ENCODE measurements at places on chromosomes 12 and 14.

DNA sequence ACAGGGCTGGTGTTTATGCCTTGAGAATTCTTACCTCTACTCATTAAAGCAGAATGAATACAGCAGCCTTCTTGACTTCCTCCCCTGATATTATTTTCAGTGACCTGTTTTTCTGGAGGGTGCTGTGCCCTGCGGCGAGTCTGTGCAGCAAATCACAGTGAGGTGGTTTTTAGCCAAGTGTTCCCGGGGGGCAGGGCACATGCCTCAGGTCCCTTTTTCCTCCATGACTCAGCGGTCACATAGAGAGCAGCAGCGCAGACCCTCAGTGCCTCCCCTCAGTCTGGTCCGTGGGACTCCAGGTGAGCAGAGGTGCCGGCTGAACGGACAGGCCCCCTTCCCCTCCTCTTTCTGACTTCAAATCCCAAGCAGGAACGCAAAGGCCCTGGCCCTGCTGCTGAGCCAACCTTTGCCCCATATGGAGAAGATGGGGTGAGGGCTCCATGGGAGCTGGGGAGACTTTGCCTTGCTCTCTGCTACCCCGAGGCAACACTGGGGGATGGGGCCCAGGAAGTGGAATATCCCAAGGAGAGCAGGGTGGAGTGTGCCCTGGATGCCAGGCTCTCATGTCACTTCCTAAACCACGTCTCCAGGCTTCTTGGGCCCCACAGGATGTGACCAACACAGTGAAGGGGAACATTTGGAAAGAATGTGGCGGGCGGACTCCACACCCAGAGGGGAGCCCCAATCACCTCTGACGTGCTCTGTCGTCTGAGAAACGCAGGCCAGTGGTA, 90.0 kb downstream of the DHRS2 start:
- DNase-seq: no peak

DNA sequence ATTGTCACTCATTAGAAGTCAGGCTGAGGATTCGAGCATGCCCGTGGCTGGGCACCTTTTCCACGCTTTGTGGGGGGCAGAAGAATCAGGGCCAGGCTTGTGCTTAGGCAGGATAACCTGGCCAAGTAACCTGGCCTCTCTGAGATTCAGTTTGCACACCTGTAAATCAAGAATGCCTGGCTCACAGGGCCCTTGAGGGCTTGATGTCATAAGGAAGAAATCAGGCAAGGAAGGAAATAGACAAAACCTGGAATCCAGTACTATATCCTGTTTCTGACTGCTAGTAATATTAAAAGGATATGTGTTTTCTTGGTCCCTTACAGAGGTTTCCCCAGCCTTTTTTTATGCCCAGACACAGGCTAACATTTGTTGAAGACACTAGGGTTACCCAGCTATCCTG, 91.9 kb downstream of the SAMD4A start:
- no peak for DNase-seq

GRCh38 chr14:100610511-100611217, 23.4 kb upstream of the BEGAIN start:
- DNase-seq: no peak

DNA sequence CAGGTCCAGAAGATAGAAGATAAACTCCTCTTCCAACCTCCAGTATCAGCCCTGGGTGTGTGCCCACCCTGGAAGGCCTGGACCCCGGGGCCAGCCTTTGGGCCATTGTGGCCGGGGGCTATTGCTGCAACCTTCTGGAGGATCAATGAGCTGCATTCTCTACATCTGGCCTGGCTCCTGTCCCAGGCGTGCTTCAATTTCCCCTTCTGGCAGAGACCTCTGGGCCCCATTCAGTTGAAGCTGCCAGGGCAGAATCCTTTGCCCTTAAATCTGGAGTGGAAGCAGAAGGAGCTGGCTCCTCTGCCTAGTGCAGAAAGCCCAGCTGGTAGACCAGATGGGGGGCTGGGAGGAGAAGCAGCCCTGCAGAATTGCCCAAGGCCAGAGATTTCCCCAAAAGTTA, 10.0 kb downstream of the NYNRIN start:
- no peak for DNase-seq

- no peak for DNase-seq
Observed at GRCh38 chr14:105500726-105501101, 9.7 kb downstream of the TEDC1 start.

DNA sequence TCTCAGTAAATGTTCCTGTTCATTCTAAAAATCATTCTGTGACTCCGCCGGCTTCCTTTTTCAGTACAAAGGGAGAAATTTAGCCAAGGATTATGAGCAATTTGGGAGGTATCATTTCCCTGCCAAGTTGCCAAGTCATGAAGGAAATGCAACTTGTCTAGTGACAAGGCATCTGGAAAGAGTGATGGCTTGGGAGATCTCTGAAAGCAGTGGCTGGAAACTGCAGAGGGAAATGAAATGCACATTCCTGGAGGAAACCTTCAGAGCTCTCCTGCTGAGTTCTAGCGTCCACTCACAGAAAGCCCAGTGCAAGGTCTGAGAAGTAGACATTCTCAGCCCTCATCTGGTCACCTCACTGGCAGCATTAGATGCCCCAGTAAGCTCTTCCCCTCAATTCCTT, 91.7 kb downstream of the GALC start:
- DNase-seq: no peak

GRCh38 chr14:93748208-93749075, 39.8 kb downstream of the PRIMA1 start:
- DNase-seq: no peak

- DNase-seq: no peak
Observed at GRCh38 chr12:131506426-131506825, 204.5 kb upstream of the SFSWAP start.

- DNase-seq: no peak
Observed at GRCh38 chr12:72471806-72472205, 199.6 kb downstream of the TRHDE start.

GRCh38 chr12:87812030-87812429, 217.2 kb downstream of the C12orf50 start:
- no peak for DNase-seq

GRCh38 chr14:99604278-99604765, 315 bp upstream of the CCDC85C start:
- DNase-seq: peak; percentile 99

GRCh38 chr14:91996948-91997371, 42.9 kb downstream of the TRIP11 start:
- no peak for DNase-seq

DNA sequence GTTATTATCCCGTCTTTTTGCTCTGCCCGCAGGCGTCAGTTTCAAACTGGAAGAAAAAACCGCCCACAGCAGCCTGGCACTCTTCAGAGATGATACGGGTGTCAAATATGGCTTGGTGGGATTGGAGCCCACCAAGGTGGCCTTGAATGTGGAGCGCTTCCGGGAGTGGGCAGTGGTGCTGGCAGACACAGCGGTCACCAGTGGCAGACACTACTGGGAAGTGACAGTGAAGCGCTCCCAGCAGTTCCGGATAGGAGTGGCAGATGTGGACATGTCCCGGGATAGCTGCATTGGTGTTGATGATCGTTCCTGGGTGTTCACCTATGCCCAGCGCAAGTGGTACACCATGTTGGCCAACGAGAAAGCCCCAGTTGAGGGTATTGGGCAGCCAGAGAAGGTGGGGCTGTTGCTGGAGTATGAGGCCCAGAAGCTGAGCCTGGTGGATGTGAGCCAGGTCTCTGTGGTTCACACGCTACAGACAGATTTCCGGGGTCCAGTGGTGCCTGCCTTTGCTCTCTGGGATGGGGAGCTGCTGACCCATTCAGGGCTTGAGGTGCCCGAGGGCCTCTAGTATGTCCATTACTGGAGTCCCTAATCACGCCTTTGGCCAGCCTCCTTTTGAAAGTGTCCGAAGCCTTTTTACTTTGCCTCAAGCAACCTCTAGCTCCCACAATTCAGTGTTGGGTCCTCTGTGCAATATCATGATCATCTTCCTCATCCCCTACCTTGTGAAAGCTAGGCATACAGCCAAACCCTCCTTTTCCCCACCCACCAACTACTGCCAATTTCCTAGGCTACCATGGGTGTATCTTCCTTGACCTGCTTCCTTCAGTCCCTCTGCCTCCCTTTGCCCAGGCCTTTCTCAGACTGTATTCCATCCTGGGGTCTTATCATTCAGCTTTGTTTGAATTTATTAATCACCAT, 891 bp downstream of the SPRYD4 start:
- no peak for DNase-seq

Data from GM19239 (cell line).